ENCODE measurements at places on chromosomes 1 and 21. TPM values are rescaled to one million over a fixed set of nuclear protein-coding genes. Genes with fewer than 3 reads are reported as not detected.
A peak's percentile ranks its signal among the peaks of the same experiment; 100 is the strongest.

DNA sequence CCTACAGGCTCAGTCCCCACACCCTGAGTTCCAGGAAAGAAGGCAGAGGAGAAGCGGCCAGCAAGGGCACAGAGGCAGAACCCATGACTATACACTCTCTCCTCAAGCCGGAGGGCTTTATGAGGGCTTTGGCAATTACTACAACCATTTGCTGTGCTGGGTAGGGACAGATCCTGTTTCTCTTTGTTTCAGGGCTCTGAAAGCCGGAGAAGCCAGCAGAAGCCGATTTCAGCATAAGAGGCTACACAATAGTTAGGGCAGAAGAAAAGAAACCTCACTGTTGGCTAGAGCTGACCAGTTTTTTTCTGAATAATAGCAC lies 13.9 kb downstream of the GPR3 start:
- no peak for DNase-seq

GRCh38 chr1:208048904-208049303 lies 138.0 kb upstream of the CD34 start:
- DNase-seq: no peak

- no peak for DNase-seq
Measured at GRCh38 chr21:17472592-17473271, 40.1 kb upstream of the CXADR start.

- peak; percentile 23 for DNase-seq
Measured at GRCh38 chr1:203744075-203744972, 20.7 kb upstream of the LAX1 start.

DNA sequence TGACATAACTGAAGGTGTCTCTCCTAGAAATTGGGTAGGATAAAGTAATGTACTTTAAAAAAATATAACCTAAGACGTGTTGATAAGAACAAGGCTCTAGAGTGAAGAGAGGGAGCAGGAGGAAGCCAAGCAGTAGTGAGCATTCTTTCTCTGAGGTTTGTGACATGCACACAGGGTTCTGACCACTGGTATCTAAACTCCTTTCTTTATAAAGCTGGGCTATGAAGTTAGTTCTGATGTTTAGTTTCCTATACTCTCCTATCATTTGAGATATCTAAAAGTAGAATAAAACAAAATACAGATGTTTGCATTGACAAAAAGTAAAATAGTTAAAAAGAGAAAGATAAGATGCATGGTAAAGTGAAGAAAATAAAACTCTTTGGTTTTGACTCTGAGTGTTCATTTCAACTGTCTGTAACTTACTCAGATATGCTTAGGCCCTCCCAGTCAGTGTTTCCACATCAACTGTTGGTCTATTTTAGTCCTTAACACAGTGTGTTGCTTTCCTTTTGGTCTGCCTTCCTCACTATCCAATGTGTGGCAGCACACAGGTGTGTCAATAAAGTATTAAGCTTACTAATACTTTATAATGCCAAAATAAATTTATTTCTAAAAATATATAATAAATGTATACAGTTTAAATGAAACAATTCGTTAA lies 543.5 kb downstream of the PTPRC start:
- no peak for DNase-seq

GRCh38 chr1:160021376-160022074 lies 10.3 kb downstream of the PIGM start:
- no peak for DNase-seq

DNA sequence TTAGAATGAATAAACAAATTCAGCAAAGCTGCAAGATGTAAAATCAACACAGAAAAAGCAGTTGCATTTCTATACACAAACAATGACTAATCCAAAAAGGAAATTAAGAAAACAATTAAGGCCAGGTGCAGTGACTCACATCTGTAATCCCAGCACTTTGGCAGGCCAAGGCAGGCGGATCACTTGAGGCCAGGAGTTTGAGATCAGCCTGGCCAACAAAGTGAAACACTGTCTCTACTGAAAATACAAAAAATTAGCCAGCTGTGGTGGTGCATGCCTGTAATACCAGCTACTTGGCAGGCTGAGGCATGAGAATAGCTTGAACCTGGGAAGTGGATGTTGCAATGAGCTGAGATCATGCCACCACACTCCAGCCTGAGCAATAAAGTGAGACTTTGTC lies 22.3 kb downstream of the THEM4 start:
- DNase-seq: no peak

- no peak for DNase-seq
Measured at GRCh38 chr1:151534662-151535278, 5.3 kb upstream of the TUFT1 start.

- DNase-seq: no peak
Measured at GRCh38 chr1:14129009-14129408, 429.0 kb downstream of the PRDM2 start.

- DNase-seq: no peak
Measured at GRCh38 chr1:65791801-65792668, 660 bp upstream of the PDE4B start.

GRCh38 chr1:215007880-215008279 lies 74.7 kb upstream of the KCNK2 start:
- no peak for DNase-seq

DNA sequence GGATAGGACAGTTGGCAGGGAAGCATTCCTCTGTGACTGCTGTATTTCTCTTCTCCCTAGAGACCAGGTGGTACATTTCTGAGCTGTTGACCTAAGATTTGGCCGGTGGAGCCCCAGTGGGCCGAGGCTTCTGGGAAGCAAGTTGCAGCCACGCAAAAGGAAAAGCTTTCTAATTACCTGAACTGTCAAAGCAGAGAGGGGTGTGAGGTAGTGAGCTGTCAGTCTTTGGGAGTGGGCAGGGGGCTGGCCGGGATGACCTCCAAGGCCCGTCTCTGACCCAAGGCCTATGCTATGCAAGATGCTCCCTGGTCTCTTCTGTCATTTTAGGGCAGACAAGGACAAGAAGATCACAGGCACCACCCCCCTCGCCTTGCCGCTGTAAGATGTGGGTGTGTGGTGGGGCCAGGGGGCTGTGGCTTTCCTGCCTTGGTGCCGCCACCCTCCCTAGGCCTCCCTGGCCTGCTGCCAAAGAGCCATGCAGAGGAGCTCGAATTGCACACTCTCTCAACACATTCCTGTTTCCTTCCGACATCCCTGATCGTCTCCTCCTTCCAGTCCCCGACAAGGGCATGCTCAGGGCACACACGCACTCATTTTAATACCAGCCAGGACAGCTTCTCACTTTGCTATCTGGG lies 7.7 kb downstream of the PADI1 start:
- no peak for DNase-seq

GRCh38 chr1:235940285-235940684 lies 73.6 kb upstream of the LYST start:
- DNase-seq: no peak

GRCh38 chr1:173628888-173629287 lies 6.2 kb upstream of the TEX50 start:
- no peak for DNase-seq

- DNase-seq: no peak
Measured at GRCh38 chr1:185291159-185291558, 25.9 kb downstream of the IVNS1ABP start.

DNA sequence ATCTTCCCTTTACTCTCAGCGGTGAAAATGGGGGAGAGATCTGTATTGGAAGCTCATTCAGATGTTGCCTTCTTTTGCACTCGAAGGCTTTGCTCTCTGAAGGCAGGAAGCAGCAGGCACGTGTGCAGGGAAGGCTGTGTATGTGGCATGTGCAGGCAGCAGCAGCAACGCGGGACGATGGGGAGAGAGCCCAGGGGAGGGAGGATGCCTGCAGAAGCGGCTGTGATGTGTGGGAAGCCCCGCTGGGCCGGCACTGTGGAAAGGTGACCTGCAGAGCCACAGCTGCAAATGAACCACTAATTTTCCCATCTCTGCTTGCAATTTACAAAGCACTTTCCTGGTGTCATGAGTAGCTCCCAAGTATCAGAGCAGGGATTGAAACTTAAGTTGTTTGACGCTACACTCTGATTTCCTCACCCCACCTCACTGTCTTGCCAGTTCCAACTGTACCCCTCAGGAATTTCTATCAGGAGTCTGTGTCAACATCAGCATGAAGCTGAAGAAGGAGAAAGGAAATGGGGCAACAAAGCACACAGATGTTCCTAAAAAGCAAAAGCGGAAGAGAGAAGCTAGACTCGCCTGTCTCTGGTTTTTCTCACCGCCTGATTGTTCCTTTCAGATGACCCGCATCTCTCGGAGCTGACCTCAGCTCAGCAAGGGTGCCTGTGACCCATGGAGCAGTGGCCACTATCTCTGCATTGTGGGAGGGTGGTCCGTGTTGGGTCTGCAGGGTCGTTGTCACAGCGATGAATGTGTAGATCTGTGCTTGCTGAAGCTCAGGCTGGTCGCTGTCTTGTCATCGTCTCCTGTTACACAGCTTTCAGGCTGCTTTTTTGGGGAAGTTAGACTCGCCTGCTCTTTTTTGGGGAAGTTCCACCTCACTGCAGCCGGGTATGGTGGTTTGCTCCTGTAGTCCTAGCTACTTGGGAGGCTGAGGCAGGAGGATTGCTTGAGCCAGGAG lies 156.1 kb downstream of the KIF26B start:
- DNase-seq: peak; percentile 44

DNA sequence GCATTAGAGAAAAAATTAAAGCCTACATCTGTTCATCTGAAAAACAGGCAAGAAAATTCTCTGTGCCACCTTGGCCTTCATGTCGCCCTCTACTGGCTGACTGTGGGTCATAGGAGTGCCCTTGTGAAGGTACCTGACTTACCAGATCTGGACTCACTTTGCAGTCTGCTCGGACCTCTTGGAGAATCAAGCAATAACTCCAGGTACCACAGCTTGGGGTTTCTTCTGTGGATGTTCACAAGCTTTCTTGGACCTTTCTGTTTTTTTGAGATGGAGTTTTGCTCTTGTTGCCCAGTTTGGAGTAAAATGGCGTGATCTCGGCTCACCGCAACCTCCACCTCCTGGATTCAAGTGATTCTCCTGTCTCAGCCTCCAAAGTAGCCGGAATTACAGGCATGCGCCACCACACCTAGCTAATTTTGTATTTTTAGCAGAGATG lies 2.4 kb upstream of the PRAMEF18 start:
- DNase-seq: peak; percentile 42

- DNase-seq: no peak
Measured at GRCh38 chr1:94279462-94279861, 42.1 kb upstream of the ARHGAP29 start.

GRCh38 chr1:25666460-25666859 lies 49.9 kb downstream of the MAN1C1 start:
- DNase-seq: no peak

DNAH14 gene
- 2.1 TPM for total RNA-seq

HES2 gene
- total RNA-seq: 3.6 TPM

FTCD gene
- 0.98 TPM for total RNA-seq

ATP1B1 gene
- 209 TPM for total RNA-seq

LCE2B gene
- not detected for total RNA-seq

FMO1 gene
- not detected for total RNA-seq

ANKRD45 gene
- total RNA-seq: 6.1 TPM

FCRL1 gene
- total RNA-seq: 4.0 TPM

TAL1 gene
- 16.4 TPM for total RNA-seq

KLF17 gene
- 0.30 TPM for total RNA-seq

CD1B gene
- 0.17 TPM for total RNA-seq

SLC5A3 gene
- 12.4 TPM for total RNA-seq

CFHR1 gene
- not detected for total RNA-seq

BSND gene
- not detected for total RNA-seq

FCRL6 gene
- 1.8 TPM for total RNA-seq

ADAMTS5 gene
- total RNA-seq: 0.46 TPM

CELA3B gene
- not detected for total RNA-seq

LRRC38 gene
- total RNA-seq: not detected

DNAJC6 gene
- total RNA-seq: 5.2 TPM
